Right kidney (tissue), 9 donors: ENCODE measurements at places on chromosomes 4 and X.

DNA sequence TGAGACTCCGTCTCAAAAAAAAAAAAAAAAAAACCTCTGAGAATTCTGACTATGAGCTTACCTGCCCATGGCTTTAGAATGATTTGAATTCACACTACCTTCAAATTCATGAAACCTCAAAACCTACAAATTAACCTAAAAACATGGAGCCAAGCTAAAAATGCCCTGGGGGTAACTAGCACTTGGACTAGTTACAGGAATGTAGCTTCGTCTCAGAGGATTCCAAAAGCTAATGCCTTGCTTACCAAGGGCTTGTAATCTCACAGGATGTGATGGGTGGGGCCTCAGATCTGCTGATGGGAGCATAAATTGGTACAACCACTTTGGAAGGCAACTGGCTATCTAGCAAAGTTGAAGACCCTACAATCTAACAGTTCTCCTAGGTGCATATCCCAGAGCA lies 79.4 kb upstream of the SPRY1 start:
- no peak for DNase-seq

DNA sequence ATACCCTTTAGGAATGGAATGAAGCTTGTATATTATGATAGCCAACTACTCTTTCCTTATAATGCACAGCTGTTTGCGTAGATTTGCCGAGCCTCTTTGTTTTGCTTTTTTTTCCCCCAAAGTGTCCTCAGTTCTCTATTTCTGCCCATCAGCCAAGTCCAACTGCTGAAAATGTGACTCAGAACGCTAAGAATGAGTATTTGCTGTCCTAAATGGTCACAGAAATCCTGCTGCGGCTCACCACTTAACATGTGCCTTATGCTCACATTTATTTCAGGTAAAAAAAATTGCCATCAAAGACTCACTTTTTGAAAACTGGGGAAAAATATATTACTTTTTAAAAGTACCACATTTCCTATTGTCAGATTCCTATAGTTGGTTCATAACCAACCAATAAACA lies 36.9 kb downstream of the GABRA4 start:
- DNase-seq = no peak

- DNase-seq = no peak
Measured at GRCh38 chr4:45007508-45007907, 281.2 kb upstream of the GNPDA2 start.

DNA sequence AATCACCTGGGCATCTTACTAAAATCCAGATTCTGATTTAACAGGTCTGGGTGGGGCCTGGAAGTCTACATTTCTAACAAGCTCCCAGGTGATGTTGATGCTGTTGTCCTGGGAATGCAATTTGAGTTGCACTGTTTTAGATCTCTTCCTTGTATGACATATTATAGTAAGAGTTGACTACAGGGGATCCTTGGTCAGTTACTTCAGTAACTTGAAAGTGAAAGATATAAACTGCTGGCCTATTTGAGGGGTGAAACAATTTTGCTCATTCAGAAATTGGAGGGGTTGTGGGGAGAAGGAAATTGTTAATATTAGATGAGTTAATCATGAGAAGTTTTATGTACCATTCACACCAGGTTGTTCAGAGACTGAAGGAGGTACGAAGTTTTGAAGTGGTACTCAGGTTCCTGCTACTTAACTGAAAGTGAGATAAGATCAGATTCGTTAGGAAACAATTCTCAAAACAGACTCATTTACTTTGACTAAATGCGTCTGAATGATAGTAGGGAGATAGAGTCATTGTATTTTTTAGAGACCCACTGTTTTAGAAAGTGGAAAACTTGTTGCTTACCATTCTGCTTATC lies 12.5 kb downstream of the SH2D1A start:
- no peak for DNase-seq

DNA sequence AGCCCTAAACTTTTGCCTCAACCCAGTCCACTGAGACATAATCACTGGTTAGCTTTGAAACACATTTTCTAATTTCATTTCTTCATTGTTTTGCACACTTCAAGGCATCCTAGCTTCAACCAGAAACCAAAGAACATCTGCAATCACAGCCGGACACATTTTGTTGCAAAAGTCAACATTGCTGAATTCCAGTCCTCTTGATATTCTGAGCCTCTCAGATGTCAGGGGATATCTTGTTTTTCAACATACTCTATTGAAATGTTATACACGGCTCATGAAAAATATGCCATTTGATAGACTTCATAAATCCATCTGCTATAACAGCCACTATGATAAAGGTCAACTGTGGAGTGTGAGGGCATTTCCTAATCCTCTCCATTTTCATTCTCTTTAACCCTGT lies 241.6 kb upstream of the PUDP start:
- DNase-seq = no peak
